Femur (tissue), 1 donor: ENCODE measurements at places on chromosomes 7 and 10.

DNA sequence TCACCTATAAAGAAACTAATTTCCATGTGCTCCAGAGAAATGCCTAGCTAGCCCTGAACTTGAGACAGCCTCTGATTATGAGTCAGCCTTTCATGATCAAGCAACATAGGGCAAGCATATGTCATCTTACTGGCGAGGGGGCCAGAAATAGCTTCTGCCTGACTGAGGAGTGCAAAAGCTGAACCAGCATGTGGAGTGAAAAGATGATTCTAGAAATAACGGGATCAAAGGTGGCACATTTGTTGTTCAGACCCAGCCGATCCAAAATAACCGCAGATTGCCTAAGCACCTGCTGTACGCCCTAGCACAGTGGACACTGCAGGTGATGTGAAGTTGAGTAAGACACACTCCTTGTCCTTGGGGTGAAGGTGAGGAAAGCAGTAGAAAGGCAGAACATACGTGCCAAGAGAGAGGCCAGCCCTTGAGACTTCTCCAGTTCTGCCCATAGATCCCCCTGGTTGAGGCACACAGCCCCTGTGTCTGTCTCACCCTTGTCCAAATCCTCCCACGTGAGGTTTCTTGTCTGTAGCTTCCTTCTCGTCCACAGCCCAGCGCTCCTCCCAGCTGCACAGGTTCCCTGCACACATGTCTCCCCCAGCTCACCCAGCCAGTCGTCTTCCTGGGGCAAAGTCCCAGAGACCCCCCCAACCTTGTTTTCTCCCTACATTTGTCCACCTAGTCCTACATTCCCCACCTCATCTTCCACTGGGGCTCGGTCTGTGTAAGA is 2.8 kb upstream of the BCL7B start:
- DNase-seq = no peak

- no peak for DNase-seq
Measured at GRCh38 chr10:536371-536925, 153.0 kb downstream of the DIP2C start.

GRCh38 chr7:16891338-16891737 is 9.6 kb upstream of the AGR3 start:
- no peak for DNase-seq

DNA sequence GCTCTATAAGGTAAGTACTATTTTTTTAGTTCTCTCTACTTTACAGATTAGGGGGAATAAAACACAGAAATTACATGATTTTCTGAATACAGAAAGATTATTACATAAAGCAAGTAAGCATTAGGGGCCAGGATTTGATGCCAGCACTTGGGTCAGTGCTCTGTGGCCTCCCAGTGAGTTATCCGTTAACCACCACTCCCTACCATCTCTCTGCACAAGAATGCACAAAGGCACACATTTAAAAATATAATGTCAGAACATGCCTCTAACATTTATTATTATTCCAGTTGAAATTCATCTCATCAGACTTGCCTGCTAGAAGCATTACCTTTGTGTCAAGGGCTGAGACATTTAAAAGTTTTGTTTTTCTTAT is 59.0 kb downstream of the MET start:
- no peak for DNase-seq

DNA sequence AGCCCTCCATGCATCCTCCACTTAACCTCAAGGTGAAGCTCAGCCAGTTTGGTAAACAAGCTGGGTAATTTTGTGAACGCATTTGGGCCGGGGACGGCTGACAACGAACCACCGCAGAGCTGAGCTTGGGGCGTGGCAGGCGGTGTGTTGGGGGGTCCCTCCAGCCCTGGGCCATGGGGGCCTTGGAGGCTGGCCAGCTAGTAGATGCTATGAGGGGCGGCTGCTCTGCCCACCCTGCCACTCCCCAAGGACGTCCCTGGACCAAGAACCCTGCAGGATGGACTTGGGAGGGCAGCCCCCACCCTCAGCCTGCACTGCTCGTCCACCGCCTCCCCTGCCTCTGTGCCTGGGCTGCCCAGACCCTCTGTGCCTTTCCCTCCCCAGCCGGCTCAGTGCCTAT is 12.0 kb upstream of the SCART1 start:
- DNase-seq = no peak
